ENCODE measurements at places on chromosomes 13 and 19.

DNA sequence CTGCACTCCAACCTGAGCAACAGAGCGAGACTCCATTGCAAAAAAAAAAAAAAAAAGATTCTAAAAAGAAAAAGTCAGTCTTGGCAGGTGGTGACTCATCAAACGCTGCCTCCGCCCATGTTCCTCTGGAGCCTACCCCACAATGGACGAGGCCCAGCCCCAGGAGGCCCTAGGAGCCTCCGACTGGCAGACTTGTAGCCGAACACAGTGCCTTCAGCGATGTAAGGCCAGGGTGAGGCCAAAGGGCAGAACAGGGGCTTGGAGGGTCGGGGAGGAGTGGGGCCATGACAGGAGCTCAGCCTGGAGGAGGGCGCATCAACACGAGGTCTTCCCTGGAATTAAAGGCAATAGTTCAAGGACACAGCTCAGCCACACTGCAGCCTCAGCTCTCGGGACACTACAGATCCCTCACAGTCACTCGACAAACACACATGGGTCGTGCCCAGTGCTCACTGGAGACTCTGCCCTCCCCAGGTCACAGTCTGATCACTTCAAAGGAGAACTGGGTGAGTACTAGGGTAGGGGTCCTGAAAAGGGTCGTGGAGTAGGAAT lies 5.1 kb downstream of the USE1 start:
- no peak for DNase-seq

DNA sequence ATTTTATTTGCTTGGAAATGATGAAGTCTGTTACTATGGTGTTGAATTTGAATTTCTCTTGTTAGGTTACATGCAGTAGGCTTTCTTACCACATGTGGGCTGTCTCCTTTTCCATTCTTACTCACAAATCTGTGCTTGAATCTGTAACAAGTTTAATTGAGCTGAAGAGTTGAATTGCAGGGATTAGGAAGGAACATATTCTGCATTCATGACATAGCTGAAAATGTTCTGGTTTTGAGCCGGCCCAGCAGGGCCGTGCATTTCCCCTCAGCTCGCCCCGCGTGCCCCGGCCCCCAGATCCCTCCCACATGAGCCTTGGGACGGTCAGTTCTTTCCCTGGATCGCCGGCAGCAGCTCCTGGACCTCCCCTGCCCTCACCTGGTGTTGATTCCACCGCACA lies 28.1 kb downstream of the TFDP1 start:
- no peak for DNase-seq

- no peak for DNase-seq
Measured at GRCh38 chr13:95707035-95707434, 30.1 kb downstream of the DNAJC3 start.

GRCh38 chr19:13969897-13970296 lies 17.6 kb downstream of the DCAF15 start:
- DNase-seq = no peak

DNA sequence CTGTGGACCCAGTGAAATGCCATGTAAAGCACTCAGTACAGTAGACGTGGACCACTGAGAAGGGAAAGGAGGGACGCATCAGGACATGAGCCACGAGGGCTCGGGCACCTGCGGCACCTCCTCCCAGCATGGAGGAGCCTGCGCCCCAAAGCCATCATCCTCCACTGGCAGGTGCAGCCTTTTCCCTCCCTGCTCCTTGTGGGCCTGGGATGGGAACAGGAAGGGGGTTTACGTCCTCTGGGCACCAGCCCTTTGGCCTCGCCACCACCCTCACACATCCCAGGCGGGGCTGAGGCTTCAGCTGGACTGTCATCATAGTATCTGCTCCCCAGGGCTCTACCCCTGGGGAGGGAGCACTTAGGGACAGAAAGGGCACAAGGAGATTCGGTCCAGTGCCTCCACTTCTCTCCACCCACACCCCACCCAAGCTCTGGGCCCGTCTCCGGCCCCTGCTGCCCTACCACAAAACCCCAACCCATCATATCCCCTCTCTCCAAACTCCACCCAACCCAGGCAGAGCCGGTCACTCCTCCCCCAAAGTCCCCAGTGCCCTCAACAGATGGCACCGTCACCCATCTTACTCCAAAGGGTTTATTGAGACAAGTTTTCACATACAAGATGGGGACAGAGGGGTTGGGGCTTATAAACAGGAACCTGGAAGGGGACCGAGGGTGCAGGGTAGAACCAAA lies 2.2 kb upstream of the PRKD2 start:
- no peak for DNase-seq

- DNase-seq = no peak
Measured at GRCh38 chr19:6576869-6577475, 14.0 kb downstream of the CD70 start.

- no peak for DNase-seq
Measured at GRCh38 chr13:92804346-92804745, 422.3 kb upstream of the GPC6 start.

- DNase-seq = no peak
Measured at GRCh38 chr19:1956868-1957492, 16.0 kb downstream of the CSNK1G2 start.

GRCh38 chr19:30807278-30807677 lies 435.1 kb downstream of the ZNF536 start:
- no peak for DNase-seq

GRCh38 chr13:23980160-23980551 lies 82.9 kb upstream of the C1QTNF9B start:
- peak; percentile 87 for DNase-seq

- no peak for DNase-seq
Measured at GRCh38 chr19:37484406-37485168, 15.4 kb downstream of the ZNF570 start.

DNA sequence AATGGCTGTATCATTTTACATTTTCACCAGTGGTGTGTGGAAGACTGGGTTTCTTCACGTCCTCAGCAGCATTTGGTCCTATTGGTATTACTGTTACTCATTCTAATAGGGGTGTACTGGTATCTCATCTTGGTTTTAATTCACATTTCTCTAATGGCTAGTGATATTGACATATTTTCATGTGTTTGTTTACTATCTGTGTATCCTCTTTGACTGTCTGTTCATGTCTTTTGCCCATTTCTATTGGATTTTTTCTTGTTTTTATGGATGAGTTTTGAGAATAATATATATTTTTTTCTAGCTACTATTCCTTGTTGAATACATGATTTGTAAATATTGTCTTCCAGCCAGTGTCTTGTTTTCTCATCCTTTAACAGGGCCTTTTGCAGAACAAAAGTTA lies 13.8 kb downstream of the IFNL2 start:
- DNase-seq = no peak

GRCh38 chr13:90184355-90184754 lies 1163.1 kb upstream of the MIR17HG start:
- no peak for DNase-seq

DNA sequence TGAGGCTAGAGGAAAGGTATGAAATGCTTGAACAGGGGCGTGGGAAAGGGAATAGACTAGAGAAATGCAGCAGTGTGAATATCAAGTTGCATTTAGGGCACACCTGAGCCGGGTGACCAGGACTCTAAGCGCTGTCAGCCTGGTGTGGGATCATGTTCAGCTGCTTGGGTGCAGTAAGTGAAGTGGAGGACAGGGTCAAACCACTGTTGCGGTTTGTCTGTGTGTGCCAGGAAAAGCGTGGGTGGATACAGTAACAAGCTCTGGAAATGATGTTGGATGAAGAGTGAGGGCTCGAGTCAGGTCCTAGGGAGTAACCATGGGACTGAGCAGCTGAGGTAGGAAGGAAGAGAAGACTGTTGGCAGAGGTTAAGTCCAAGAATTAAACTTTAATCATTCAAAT lies 15.8 kb downstream of the DGKH start:
- DNase-seq = no peak

GRCh38 chr13:23770973-23771372 lies 118.2 kb downstream of the MIPEP start:
- no peak for DNase-seq

DNA sequence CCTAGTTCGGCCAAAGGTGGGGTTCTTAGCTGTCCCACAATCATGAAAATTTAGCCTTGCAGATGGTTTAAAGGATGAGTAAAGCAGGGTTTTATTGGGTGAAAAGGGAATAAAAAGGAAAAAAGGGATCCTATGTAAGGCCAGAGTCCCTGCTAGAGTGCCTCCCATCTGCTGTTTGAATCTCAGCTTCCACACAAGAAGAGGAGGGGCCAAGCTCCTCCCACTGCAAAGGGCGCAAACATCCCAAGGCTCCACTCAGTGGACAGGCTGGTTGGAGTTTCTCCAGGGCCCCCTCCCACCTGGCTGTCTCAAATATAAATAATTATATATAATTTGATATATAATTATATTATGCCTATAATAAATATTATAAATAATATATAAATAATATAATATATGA lies 1272.1 kb upstream of the PCDH20 start:
- no peak for DNase-seq

GRCh38 chr19:8835877-8836276 lies 3.7 kb downstream of the MBD3L1 start:
- no peak for DNase-seq

GRCh38 chr13:28268800-28269223 lies 130.5 kb downstream of the PAN3 start:
- DNase-seq = no peak

- DNase-seq = no peak
Measured at GRCh38 chr19:9156304-9156703, 16.1 kb downstream of the ZNF317 start.

DNA sequence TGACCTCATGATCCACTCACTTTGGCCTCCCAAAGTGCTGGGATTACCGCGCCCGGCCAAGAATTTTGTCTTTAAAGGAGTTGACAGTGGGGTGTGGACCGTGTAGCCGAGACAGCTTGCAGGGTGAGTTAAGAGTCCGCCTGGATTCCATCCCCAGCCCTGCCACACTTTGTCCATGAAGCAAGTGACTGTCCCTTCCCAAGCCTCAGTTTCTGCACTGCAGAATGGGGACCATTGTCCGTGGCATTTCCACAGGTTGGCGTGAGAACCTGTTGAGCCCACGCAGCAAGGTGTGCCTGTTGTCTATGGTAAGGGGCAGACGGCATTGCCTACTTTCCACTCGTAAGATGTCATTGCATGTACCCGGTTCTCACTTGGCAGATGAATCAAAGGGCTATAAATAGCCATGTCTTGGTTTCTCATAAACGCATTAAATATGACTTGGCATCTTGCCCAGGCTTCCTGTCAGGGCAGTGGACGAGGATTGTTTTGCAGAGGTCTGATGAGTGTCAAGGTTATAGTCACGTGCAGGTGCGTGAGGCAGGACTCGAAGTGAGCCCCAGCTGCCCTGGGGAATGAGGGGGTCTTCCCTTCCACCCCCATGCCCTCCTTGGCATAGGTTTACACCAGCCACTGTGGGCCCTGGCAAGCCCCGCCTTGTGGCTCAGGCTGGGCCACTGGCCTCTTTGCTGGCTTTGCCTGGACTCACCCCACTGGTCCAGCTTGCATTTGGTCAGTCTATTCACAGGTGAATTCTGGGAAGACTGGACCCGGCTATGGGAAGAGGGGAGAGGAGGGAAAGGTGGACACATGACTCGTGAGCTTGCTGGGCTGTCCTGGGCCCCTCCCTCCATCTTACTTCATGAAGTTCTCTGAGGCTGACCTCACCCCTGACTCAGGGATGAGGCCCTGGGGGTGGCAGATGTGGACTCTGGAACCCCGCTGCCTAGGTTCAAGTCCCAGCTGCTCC lies 14.6 kb downstream of the FAM187B start:
- DNase-seq = peak; percentile 62

DNA sequence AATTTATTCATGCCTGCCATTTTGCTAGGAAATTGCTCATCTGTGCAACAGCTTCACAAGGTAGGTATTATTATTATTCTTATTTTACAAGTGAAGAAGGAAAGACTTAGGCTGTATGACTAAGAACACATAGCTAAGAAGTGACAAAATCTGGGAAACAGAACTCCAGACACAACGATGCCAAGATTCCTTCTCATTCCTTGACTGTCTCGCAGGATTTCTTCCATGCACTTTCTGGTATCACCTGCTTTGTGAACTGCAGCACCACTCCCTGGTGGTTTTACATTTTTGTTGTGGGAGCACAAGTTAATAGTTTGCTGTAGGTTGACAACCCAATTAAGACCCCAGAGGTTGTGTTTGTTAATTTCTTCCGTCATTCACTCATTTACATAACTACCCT lies 188.5 kb downstream of the LACC1 start:
- no peak for DNase-seq

DNA sequence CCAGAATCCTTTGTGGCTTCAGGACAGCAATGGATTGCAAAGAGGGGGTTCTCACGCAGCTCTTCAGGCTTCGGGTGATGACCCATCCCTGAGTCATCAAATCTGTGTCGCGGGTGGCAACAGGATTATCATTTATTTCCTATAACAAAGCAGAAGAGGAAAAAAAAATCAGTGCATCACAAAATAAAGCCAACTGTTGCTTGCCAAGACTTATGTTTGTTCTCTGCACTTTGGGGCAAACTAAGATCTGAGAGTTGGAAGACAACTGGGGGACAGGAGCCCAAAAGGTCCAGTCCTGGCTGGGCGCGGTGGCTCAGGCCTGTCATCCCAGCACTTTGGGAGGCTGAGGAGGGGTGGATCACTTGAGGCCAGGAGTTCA lies 6.4 kb downstream of the GNA15 start:
- DNase-seq = no peak

DNA sequence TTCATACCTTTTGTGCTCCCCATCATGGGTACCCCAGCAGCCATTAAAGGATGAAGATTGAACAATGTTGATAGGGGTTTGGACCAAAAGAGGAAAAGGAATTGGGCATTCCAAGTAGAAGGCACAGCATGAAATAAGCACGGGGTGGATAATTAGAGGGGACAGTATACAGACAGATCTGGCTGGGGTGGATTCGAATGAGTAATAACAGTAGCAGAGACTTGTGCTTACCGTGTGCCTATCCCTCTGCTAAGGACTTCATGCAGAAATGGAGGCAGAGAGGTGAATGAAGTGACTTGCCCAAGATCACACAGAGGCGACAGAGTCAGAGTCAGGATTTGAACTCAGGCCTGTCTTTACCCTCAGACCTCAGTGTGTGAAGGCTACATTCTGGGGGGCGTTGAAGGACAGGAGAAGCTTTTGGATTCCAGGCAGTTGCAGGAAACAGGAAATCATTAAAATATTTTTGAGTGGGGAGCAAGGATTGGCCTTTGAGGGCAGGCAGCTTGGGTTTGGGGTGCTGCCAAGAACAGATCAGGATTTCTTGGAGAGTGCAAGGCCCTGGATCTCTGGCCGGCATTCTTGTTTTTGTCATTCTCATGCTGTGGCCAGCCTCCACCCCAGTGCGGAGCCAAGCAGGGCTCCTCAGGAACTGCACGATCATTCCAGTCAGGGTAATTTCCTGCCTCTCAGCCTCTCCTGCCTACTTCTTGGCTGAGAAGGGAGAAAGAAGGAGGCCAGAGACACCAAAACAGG lies 18.7 kb downstream of the PAF1 start:
- no peak for DNase-seq

DNA sequence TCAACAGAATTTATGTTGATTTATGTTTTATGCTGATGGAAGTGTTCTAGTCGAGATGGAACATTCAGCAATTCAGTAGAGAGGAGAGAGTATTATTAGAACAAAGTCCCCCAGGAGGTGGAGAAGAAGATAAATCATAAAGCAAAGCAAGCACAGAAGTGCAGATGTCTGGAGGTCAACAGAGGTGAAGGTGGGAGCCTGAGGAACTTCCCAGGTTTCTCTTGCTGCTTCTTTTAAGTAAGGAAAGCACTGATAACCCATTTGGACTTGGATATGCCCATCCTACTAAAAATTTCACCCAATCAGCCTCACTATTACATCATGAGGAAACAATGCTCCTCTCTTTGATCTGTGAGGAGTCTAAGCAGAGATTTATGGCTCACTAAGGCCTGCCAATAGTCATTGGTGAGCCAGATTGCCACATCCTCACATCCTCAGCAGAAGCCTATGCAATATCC lies 98.8 kb downstream of the EPSTI1 start:
- no peak for DNase-seq

All from stimulated activated CD8-positive, alpha-beta memory T cell treated with anti-CD3 and anti-CD28 coated beads, Interleukin-4, amount 100 ng/mL, for 1 hour (primary cell).